Left ventricle myocardium inferior (tissue), 1 donor: ENCODE measurements at places on chromosomes 13 and 19. TPM values are rescaled to one million over a fixed set of nuclear protein-coding genes. Genes with fewer than 3 reads are reported as not detected.

GRCh38 chr19:17967257-17968051 lies 547 bp downstream of the KCNN1 start:
- DNase-seq = no peak

DNA sequence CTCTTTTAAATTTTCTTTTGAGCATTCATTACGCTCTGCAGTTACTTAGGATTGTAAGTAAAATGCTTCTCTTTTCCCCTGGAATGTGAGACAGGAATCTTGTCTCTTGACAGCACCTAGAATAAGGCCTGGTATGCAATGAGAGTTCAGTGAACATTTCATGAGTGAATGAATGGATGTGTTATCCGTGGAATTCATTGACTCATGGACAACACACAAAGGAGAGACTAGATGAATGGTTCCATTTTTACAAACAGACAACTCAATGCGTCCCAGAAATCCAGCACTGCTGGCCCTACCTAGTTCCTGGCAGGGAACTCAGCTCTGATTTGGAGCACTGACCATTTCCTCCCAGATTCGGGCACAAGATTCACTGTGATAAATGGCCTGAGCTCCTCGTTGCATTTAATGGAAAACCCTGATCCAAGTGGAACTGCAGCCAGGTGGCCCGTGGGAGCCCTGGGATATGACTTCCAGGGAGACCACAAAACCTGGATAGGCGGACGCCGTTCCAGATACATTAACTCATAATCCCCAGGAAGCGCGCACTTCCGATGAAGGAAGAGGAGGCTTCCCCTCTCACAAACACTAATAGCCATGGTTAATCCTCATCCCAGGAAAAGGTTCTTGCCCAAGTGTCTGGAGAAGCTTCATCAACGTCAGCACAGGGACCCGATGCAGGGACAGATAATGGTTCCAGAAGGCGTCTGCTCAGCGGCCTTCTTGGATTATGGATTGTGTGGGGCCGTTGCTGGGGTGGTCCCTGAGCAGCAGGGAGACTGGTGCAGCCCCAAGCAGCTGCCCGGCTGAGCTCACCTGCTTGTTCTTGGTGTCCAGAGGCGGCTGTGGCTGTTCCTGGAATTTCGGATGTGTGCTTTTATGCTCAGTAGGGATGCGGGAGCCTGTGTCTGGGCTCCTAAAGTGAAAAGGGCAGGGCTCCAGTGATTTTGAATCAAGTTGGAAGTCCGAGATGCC lies 211.1 kb upstream of the TSHZ3 start:
- no peak for DNase-seq

DNA sequence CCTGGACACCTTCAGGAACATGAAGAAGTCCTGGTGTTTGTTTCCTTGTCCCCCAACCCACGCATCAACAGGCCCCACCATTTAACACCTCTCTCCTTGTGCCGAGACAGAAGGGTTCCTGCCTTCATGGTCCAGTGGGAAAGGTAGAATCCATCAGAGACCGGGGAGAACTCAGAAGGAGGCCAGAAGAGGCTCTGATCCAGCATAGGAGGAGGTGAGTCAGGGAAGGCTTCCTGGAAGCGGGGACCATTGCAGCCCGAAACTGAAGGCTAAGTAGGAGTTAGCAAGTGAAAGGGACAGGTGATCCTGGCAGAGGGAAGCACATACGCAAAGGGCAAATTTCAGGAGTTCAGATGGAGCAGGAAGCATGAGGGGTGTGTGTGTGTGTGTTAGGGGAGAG lies 484 bp downstream of the ICAM3 start:
- DNase-seq = no peak

- no peak for DNase-seq
Measured at GRCh38 chr13:51243227-51243626, 21.0 kb downstream of the FAM124A start.

- DNase-seq = no peak
Measured at GRCh38 chr19:5138606-5139582, 170.0 kb downstream of the KDM4B start.

The TBXA2R gene
- total RNA-seq = 2.3 TPM

- DNase-seq = no peak
Measured at GRCh38 chr19:46356149-46357055, 9.5 kb downstream of the PPP5C start.

GRCh38 chr13:98622931-98623331 lies 46.0 kb upstream of the STK24 start:
- no peak for DNase-seq

DNA sequence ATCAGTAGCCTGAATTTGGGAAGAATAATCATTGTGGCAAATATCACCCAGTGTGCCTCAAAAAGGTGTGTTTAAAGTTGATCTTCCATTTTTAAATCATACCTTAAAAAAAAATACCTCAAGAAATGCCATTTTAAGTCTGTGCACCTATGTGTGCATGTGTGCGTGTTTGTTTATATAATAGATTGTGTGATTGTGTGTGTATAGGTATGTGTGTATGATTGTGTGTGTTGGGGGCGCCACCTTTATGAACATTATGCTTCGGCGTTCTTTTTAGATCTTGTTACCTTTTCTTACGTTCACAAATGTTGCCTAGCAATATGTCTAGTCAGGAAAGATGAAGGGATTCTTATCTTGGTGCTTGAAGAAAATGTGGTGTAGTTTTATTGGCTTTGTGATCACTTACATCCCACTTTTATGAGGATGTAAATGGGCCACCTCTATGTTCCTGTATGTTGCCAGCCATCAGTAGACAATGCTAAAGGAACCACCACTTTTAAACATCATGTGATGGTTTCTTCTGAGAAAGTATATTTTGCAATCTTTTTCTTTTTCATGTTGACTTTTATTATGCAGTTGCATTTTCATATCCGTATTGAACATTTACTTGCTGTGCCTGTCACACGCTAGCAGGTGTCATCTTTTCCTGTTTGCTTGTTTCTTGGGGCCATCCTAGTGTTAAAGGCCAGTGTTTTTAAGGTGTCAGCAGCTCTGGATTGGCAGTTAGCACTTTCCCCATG lies 2.2 kb upstream of the IRS2 start:
- no peak for DNase-seq

The FAM216B gene
- 0.99 TPM for total RNA-seq

The MAMSTR gene
- 1.8 TPM for total RNA-seq

The PRR19 gene
- total RNA-seq = not detected

DNA sequence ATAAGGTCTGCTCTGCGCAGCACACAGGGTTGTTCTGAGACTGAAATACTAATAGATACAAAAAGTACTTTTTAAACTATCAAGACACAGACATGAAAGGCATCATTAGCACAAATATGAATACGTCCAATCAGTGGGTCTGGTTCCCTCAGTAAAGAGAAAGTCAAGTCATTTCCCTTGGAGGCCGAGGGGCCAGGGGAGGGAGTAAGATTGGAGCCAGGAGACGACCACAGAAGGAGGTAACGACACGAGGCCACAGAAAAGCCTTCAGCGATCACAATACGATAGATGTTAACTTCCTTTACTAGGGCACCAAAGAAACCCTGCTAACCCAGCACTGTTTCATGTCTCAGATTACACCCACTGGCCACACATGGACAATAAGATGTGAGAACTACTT lies 5.3 kb downstream of the CARS2 start:
- DNase-seq = no peak

The ZNF835 gene
- total RNA-seq = 4.9 TPM

DNA sequence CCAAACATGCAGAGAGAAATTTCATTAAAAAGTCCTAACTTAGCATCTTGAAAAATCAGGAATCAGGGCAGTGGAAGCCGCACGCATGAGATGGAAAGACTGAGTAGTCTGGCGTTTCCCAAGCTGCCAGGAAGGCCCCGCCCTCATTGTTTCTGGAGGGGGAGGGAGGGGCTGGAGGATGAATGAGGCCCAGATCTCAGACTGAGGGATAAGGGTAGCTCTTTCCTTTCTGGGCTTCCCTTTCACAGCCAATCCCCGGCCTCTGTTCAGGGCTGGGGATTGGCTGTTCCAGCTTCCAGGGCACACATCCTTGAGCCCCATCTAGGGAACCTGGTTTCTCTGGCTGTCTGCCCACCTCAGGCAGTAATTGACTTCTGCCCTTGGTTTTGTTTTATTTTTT lies 7.3 kb downstream of the C19orf53 start:
- DNase-seq = peak; percentile 72

DNA sequence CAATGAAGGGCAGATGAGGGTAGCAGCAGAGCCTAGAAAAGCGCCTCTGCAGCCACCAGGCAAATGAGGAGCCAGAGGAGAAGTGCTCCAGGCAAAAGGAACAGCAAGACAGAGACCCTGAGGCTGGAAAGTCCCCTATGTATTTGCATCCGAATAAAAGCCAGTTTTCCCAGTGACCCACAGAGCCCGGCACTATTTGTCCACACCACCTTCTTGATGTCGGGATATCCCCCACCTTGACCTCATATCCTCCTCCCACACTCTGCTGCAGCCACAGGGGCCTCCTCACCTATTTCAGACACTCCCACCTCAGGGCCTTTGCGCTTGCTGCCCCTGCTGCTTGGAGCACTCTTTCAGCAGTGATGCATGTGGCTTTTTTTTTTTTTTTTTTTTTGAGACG lies 6.6 kb downstream of the ATG4D start:
- no peak for DNase-seq

- DNase-seq = no peak
Measured at GRCh38 chr19:13083627-13084026, 19.0 kb downstream of the LYL1 start.

The KEAP1 gene
- 74.5 TPM for total RNA-seq

- peak; percentile 17 for DNase-seq
Measured at GRCh38 chr19:12513531-12514061, 29.0 kb upstream of the ZNF709 start.

GRCh38 chr19:56308792-56309191 lies 5.8 kb downstream of the ZSCAN5A start:
- DNase-seq = no peak

- DNase-seq = no peak
Measured at GRCh38 chr13:107788464-107789165, 426.7 kb downstream of the LIG4 start.

The MYADM gene
- total RNA-seq = 96.0 TPM

- DNase-seq = no peak
Measured at GRCh38 chr19:4991996-4992698, 23.2 kb downstream of the KDM4B start.

- DNase-seq = no peak
Measured at GRCh38 chr19:35556846-35557538, 6.5 kb downstream of the ATP4A start.

The CEACAM7 gene
- 0.16 TPM for total RNA-seq

DNA sequence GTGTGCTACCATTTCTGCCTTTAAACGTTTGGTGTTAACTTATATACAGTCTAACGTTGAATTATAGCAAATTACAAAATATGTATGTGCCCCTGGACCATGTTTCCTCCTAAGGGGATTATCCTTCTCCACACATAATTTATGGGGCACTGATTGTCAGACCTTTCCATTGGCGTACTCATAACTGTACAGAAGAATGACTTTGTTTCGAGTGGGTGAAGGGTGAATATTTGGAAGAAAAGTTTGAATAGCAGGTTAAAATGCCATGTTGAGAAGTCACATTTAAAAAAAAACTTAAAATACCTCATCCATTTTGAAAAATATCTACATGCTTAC lies 58.8 kb downstream of the SLC10A2 start:
- no peak for DNase-seq

GRCh38 chr19:18782559-18783225 lies 8.4 kb downstream of the COMP start:
- no peak for DNase-seq

DNA sequence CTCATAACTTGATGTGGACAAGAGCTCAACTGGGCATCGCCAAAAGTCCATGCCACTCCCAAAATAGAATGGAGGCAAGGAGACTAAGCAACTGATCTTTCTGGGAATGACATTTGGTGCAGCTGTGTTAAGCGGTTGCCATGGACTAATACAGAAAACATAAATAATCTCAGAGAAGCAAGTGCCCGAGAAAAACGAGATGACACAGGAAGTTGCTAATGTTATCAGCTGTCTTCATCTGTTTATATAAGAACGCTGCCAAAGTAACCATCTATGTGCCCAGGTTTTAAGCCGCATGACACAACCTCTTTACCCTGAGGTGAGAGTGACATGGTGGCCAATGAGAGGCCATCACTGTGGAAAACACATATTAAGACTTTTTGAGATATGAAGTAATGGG lies 54.9 kb upstream of the SACS start:
- DNase-seq = no peak

GRCh38 chr13:108120856-108121255 lies 94.5 kb downstream of the LIG4 start:
- no peak for DNase-seq

- no peak for DNase-seq
Measured at GRCh38 chr13:25473864-25474263, 102.1 kb downstream of the ATP8A2 start.

- DNase-seq = no peak
Measured at GRCh38 chr13:112161521-112162301, 94.8 kb downstream of the SOX1 start.

GRCh38 chr13:45847554-45848224 lies 3.9 kb downstream of the SIAH3 start:
- peak; percentile 29 for DNase-seq

GRCh38 chr13:98345107-98345935 lies 168.3 kb upstream of the RNF113B start:
- no peak for DNase-seq

DNA sequence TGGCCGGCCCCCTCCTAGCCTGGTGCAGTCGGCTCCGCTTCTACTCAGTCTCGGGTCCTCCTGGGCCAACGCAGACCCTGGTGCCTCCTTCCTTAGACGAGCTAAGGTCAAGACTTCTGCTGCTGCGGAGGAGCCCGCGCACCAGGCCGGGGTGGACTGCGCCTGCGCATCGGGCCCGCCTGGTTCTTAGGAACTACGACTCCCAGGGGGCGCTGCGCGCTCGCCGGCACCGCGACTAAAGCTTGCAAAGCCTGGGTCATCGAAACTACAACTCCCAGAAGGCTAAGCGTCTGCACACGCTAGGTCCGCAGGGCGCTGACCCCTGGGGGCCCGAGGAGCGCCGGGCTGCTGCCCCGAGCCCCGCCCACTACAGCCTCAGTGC lies at the start of gene ZNF835:
Gene ZNF835 (minus strand): TSS at position 145 of the 382 bp plus-strand sequence. CDS start 6,559 bp downstream, outside the sequence.
- peak; percentile 97 for DNase-seq

- no peak for DNase-seq
Measured at GRCh38 chr13:93307136-93307535, 80.5 kb downstream of the GPC6 start.

DNA sequence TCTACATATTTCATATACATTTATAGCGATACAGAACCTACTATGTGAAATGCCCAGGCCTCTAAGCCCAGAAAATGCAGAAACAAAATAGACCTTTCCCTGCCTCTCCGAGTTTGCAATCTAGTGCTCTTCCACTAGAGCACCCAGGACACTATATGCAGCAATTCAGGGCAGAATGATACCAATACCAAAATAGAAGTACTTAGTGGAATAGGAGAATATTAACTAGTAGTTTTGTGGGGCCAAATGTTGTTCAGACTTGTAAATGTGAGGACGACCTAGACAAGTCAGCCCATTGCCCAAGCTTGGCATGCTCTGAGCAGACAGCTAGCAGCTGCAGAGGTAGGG lies 35.8 kb upstream of the FLT1 start:
- no peak for DNase-seq

- no peak for DNase-seq
Measured at GRCh38 chr19:6101991-6102390, 8.3 kb downstream of the RFX2 start.

The KLK11 gene
- total RNA-seq = not detected

The NXNL1 gene
- 0.33 TPM for total RNA-seq
